ENCODE measurements at places on chromosomes 5 and 9. TPM values are rescaled to one million over a fixed set of nuclear protein-coding genes. Genes with fewer than 3 reads are reported as not detected.

GRCh38 chr5:142364251-142365145, 39.7 kb upstream of the SPRY4 start:
- no peak for DNase-seq

The TAF11L10 gene
- total RNA-seq: not detected

The STXBP1 gene
- 11.0 TPM for total RNA-seq

The ITGA2 gene
- total RNA-seq: 1.1 TPM

DNA sequence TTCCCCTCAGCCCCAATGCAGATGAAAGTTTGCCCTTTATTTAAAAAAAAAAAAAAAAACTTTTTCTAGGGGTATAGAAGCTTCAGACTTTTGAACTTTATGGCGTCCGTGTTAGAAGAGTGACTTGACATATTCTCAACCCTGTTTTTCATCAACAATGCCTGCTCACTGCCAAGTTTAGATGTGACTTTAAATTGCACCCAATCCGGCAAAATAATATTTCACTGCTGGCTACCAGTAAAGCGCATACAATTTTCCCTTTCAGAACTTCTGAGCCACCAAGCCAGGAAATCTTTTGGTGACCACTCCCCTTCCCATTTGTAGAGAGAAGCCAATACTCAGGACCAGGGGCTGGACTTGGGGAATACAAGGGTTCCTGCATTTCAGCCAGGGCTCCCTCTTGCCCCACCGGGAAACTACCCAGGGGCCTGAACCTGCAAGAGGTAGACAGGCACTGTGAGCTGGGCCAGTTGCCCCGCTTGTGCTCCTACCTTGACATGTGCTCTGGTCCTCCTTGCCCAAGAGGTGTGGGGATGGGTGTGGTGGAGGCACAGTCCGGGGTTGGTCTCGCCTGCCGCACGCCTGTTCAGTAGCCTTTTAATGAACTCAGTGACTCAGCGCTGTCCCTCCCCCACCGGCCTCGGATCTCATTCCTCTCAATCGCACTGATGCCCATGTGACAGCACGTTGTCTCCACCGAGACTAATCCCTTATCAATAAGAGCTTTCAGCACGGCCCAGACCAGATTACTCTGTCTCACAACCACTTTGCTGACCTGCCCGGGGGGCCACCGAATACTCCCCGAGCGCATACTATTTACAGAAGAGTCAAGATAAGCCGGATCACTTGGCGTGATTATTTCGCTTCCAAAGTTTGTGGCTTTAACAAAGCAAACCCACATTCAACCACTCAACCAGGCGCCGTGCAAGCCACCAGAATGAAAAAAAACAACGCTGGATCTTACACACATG, 226.4 kb downstream of the DCP2 start:
- no peak for DNase-seq
